ENCODE measurements at places on chromosomes 5 and 9.
A peak's percentile ranks its signal among the peaks of the same experiment; 100 is the strongest.

DNA sequence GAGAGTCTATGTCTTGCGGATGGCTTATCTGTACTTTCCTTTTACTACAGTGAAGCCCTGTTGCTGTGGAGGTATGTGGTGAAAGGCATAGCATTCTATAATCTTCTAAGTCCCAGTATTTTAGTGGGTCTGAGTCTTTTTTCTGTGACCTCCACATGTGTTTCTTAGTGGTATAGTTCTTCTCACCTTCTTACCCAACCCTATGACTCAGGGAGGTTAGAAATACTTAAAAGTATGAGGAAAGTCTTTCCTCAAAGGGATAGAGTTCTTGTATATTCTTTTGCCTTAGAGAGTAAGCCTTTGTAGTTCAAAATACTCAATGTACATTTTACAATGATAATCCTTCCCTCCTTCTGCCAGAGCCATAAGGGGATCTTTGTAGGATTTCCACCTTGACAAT lies 621.9 kb upstream of the CTNND2 start:
- no peak for DNase-seq

DNA sequence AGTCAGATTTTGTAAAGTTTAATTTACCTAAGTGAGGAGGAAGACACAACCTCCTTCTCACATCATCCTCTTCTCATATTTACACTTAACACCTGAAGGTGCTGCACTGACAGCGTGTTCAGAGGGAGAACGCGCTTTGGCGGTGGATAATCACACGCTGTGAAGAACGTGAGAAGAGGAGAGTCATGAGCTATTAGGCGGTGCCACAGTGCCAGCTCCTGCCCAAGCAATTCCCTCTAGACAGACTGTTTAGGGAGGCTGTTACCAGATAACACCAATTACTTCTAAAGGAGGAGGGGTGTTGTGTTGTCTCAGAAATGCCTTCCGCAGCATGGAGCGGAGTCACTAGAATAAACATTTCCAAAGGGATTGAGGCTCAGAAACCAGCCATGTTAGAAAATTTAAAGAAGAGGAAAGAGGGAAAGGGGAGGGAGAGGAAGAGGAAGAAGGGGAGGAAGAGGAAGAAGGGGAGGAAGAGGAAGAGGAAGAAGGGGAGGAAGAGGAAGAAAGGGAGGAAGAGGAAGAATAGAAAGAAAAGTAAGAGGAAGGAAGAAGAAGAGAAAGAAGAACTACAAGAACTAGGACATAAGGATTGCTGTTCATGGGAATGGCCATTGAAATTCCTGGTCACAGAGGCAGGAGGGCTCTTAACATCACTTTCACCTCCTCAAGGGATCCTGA lies 37.3 kb upstream of the WWC1 start:
- DNase-seq = no peak

GRCh38 chr5:98770209-98770910 lies 3.1 kb upstream of the RGMB start:
- DNase-seq = peak; percentile 39

DNA sequence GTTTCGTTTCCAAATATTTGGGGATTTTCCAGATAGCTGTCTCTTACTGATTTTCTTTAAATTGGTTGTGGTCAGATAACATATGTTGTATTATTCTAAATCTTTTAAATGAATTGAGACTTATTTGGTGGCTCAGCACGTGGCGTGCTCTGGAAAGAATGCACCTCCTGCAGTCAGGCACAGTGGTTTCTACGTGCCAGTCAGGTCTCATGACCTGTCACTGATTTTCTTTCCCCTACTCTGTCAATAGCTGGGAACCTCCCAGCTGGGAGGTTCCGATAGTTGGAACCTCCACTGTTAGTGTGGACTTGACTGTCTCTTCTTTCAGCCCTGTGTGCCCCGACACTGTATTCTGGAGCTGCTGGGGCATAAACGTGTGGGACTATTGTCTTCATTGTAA lies 27.6 kb downstream of the TRIP13 start:
- no peak for DNase-seq

DNA sequence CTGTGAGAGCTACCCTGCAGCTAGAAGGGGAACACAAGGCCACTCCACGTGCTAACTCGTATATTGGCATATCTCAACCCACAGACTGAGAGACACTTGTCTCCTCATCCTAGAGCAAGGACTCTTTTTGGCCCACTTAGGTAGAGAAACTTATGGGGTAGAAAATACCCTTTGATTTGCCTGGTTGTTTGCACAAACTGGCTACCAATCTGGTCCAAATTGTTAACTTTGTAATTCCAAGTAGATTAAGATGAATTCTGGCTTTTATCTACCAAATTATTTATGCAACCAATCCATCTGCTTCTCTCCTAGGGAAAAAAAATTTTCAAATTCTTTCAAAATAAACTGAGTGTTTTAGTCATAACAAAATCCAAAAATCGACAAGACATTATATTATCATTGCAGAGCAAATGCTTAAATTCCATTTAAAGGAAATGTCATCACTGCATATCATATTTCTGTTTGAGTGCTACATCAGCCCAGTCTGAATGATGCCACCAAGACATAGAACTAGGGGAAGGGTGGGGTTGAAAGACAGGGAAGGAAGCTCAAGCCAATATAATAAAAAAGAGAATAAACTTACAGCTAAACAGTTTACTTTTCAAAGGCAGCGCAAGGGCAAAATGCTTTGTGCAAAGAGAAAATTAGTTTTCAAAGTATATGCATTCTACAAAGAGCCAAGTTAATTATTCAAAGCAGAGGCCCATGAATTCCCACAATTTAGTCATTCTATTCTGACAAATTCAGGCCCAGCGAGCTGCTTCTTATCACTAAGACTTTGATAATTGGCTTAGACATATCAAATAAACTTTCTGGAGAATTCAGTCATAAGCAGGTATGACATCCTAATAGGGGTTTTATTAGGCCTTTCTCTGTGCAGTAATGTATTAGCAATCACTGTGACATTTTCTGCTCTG lies 198.0 kb downstream of the CAAP1 start:
- DNase-seq = no peak

DNA sequence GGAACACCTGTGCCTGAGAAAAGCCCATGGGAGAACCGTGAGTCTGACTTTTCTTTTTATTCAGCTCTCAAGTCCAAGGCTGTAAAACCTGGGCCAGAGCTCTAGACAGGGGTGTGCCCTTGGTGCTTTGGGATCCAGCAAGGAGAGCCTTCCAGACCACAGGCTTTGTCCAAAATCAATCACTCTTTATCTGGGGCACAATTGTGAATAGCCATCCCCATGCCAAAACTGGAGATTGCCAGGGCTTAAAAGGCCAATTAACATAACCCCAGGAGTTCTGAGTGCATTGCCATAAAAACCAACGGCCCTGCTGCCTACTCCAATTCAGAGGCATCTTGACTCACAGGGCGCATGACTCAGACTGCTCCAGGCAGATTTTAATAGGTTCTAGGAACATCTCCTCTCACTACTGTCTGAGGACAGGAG lies 391.8 kb downstream of the ARHGEF28 start:
- no peak for DNase-seq

DNA sequence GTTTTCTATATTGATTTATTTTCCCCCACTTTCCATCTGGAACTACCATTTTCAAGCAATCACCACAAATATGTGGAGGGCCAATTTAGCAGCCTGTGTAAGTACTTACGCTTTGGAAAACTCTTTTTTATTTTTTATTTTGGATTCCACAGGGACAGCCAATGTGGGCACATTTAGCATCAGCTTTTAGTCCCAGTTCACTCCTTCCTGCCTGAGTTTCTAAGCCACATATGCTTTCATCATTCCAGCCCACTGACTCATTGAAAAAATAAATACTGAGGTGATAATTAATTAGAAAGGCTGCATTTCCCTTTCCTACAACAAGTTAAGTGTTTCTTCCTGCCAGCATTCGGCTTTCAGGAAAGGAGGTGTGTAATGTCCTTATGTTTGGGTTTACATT lies 76.8 kb downstream of the TMEM167A start:
- DNase-seq = no peak

DNA sequence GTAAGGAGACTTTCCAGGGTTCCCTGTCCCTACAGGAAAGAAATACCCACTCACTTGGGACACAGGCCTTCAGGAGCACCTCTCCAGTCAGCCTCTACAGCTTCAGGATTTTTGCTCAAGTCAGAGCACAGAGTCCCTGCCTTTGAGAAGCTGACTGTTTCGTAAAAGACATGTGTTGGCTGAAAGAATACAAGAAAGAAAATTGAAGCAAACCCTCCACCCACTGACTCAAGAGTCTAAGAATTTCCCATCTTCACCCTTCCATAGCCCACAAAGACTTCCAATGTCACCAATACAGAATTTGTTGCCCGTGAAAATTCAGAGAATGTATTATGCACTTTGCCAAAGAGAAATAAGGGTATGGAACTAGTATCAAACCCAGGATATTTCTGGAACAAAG lies 53.0 kb upstream of the ZNF622 start:
- no peak for DNase-seq

GRCh38 chr5:80703291-80703690 lies 48.5 kb upstream of the DHFR start:
- no peak for DNase-seq

DNA sequence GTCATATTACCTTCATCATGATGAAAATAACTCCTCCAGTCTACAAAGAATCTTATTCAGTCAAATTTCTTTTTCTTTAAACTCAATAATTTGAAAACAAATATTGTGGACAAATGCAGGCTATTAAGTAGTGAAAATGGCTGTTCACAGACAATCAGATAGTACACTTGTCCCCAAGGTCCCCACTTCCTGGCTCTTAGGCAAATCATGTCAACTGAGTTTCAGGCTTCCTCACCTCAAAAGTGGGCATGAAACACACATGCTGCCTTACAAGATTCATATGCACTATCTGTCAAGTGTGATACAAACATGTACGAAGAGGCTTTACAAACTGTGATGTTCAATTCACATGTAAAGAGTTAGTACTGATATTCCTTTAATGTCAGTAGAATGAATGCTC lies 385.2 kb upstream of the SEMA6A start:
- DNase-seq = no peak

DNA sequence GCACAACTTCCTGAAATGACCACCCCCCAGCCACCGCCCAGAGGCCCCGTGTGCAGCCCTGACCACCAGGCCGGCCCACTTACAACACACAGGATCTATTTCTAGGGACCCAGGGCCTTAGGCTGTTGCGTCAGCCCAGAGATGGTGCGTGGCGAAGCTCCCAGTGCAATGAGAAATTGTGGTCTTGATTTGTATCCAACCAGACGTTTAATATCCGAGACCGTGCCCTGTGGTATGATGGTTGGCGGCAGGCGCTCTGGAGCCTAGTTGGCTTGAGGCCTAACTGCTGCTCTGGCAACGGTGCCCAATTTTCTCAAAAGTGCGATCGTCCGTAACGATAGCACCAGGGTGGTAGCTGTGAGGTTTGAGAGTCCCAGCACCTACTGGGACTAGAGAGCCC lies 32.6 kb upstream of the SLC6A19 start:
- DNase-seq = no peak

DNA sequence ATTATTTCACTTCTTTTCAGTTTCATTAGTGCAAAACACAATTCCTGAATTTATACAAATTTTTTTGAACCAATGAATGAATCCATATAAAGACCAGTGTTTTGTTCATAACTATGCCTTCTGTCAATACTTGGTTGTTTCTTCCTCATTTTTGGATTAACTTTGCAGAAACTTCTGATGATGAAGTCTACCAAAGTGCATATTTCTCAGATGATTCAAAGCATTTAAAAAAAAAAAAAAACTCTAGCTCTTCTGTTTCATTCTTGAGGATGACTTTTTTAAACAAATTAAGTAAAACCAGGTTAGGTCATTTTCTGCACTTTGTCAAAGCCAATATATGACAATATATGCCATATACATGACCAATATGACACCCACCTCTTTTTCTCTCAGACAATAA lies 92.6 kb downstream of the CHSY3 start:
- DNase-seq = no peak

- no peak for DNase-seq
Observed at GRCh38 chr5:161549106-161549505, 2.6 kb upstream of the GABRB2 start.

- no peak for DNase-seq
Observed at GRCh38 chr5:133309166-133309795, 257.5 kb downstream of the HSPA4 start.

- DNase-seq = no peak
Observed at GRCh38 chr5:176413255-176413565, 3.1 kb downstream of the CLTB start.

DNA sequence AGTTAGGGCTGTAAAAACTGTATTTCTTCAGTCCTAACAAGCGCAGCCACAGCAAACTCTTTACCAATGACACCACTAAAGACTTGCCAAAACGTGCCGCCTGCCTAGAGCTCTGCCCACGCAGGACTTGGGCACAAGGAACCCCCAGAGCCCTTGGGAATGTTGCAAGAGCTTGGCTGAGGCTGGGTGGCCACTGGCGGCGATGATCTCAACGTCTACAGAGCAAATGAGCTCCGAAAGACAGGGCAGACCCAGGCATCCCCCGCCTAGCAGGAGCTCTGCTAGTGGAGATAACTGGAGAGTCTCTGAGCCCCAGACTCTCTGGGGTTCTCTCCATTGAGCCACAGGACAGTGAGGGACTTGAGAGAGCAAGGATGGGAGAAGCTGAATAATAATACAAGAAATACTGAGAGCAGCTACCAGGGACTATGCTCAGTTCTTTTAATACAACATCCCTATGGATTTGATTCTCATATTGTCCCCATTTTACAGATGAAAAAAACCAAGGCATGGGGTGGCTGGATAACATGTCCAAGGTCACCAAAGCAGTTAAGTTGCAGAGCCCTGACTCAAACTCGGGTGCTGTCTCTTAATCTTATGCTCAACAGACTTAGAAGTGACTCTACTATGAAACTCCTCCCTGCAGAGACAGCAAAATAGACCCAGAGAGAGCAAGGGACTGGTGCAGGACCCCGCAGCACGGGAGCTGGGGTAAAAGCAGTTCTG lies 32.5 kb downstream of the SHB start:
- DNase-seq = no peak

DNA sequence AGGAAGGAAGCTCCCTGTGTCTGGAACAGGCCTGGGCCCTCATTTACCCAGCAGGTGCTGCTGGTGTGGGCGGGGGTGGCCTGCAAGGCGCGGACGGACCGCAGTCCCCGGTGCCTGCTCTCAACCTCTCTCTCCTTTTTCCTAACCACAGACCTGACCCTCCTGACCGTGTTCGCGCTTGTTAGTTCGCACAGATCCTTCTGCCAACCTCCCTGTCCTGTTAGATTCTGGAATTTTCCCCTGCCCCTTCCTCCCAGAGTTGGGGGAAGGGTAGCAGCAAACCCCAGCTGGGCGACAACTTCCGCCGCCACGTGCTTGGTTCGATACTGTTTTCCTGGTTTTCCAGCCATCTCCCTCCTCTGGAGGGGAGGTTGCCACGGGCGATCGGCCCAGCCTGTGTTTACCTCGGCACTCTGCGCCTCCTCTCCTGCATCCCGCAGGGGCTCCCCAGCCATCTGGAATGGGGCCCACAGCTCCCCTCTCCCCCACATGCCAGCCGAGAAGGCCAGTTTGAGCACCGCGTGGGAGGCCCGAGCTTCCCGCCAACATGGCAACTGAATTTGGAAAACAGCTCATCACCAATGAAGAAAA lies 70.8 kb upstream of the UNC5A start:
- DNase-seq = no peak

- no peak for DNase-seq
Observed at GRCh38 chr5:109297900-109298299, 111.9 kb downstream of the PJA2 start.

- no peak for DNase-seq
Observed at GRCh38 chr5:54795284-54795683, 190.1 kb downstream of the ESM1 start.

- peak; percentile 44 for DNase-seq
Observed at GRCh38 chr9:16329671-16330113, 540.8 kb downstream of the BNC2 start.
